ENCODE measurements at places on chromosomes 12 and 14. TPM values are rescaled to one million over a fixed set of nuclear protein-coding genes. Genes with fewer than 3 reads are reported as not detected.

DNA sequence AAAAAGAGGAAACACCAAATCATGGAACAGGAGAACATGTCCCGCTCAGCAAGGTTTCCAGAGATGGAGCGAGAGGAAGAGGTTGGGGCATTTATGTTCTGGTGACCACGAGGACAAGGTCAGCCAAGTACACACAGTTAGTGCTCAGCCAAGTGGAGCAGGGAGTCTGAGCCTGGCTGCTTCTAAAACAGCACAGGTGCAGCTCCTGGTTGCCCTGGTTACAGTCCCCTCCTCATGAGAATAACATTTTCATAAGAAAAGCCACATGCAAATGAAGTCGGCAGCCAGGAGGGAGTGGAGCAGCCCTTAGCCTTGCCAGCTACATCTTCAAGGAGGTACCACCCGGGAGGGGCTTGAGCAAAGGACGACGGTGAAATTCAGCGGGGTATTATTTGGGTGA lies 81.8 kb downstream of the NOS1 start:
- DNase-seq = no peak
- no peak overlapping the region for H3K4me3 ChIP-seq
- H3K27me3 ChIP-seq = no peaks in the 10 kb centered on the region
- H3K4me1 ChIP-seq = no peaks in the 10 kb centered on the region
- no peak overlapping the region for H3K27ac ChIP-seq

Gene AREL1
- 10.6 TPM for total RNA-seq

GRCh38 chr12:129909051-129910020 lies 5.5 kb upstream of the TMEM132D start:
- H3K27ac ChIP-seq = no peak overlapping the region
- H3K36me3 ChIP-seq = no peaks in the 10 kb centered on the region
- no peak for DNase-seq
- H3K4me3 ChIP-seq = no peak overlapping the region
- H3K4me1 ChIP-seq = no peaks in the 10 kb centered on the region
- no peaks in the 10 kb centered on the region for H3K27me3 ChIP-seq

DNA sequence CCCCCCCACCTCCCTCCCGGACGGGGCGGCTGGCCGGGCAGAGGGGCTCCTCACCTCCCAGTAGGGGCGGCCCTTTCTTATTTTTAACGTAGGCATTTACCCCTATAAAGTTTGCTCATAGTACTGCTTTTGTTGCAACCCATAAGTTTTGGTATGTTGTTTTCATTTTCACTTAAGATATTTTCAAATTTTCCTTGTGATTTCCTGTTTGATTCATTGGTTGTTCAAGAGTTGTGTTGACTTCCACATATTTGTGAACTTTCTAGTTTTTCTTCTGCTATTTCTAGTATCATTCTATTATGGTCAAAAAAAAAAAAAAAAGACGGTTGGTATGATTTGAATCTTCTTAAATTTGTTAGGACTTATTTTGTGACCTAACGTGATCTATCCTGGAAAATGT lies 6.5 kb downstream of the NOXRED1 start:
- DNase-seq = no peak
- no peaks in the 10 kb centered on the region for H3K27me3 ChIP-seq
- no peaks in the 10 kb centered on the region for H3K4me1 ChIP-seq
- no peak overlapping the region for H3K4me3 ChIP-seq
- no peaks in the 10 kb centered on the region for H3K36me3 ChIP-seq

GRCh38 chr12:53267999-53268629 lies at the start of gene ESPL1:
Gene ESPL1 (plus strand): TSS chr12:53268299. CDS start chr12:53268767, 468 bp downstream.
- H3K4me1 ChIP-seq = peaks cover 11% of the 10 kb centered on the region
- no peak within 1 kb of the TSS for H3K4me3 ChIP-seq
- H3K27ac ChIP-seq = peak within 1 kb of the TSS; percentile 36
- no peaks in the 10 kb centered on the region for H3K27me3 ChIP-seq
- no peaks in the 10 kb centered on the region for H3K36me3 ChIP-seq

- H3K27me3 ChIP-seq = no peaks in the 10 kb centered on the region
- H3K36me3 ChIP-seq = no peaks in the 10 kb centered on the region
- H3K4me3 ChIP-seq = no peak overlapping the region
- peaks cover 16% of the 10 kb centered on the region for H3K4me1 ChIP-seq
Observed at GRCh38 chr14:104820669-104821228, 19.8 kb downstream of the ZBTB42 start.

All from body of pancreas (tissue), 4 donors.